Cardiac septum (tissue), 1 donor: ENCODE measurements at places on chromosomes 4 and X. TPM values are rescaled to one million over a fixed set of nuclear protein-coding genes. Genes with fewer than 3 reads are reported as not detected.

- DNase-seq, result no peak
Measured at GRCh38 chr4:55154933-55155332, 29.5 kb upstream of the KDR start.

DNA sequence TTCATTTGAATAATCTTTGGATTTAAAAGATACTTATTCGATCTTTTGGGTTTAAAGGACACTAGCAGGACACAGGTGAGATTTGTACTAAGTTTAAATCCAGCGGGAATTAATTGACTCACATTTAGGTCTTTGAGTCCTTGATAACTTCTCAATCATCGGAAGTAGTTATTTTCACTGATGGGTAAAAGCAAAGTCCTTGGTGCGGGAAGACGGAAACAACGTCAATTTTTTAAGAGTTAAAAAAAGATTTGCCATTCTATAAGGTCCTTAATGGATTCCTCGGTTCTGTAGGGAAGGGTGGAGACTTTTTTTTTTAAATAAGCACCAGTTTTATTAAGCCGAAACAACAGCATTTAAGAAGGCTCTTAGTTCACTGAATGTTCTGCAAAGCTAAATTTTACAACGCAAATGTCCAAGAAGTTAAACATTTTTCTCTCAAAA lies 2.9 kb downstream of the TMSB4X start:
- no peak for DNase-seq

- DNase-seq, result no peak
Measured at GRCh38 chr4:3489451-3489962, 26.4 kb downstream of the DOK7 start.

DNA sequence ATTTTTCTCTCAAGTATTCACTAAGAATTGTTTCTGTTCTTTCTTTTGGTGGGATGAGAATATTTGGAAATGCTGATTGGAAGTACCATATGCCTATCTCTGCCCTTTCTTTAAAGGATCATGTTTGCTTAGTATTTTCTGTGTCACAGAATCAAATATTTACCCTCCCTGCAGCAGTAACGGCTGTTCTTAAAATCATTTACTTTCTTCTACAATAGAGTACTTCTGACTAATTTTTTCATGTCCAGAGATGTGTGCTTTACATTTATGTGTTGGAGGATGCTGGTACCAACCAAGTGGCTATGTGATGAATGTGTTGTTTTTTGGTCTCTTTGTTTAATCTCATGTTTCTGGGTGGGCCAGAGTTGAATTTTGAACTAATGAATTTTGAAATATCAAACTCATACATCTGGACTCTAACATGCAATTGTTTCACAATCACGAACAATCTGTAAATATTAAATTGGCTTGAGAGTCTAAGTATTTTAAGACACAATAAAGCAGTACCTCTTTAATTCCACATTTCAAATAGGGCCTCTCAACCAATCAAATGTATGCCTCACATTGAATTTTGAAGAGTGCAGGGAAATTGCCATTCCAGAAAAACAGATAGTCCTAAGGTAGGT lies 59.4 kb upstream of the ARSJ start:
- DNase-seq, result no peak

DNA sequence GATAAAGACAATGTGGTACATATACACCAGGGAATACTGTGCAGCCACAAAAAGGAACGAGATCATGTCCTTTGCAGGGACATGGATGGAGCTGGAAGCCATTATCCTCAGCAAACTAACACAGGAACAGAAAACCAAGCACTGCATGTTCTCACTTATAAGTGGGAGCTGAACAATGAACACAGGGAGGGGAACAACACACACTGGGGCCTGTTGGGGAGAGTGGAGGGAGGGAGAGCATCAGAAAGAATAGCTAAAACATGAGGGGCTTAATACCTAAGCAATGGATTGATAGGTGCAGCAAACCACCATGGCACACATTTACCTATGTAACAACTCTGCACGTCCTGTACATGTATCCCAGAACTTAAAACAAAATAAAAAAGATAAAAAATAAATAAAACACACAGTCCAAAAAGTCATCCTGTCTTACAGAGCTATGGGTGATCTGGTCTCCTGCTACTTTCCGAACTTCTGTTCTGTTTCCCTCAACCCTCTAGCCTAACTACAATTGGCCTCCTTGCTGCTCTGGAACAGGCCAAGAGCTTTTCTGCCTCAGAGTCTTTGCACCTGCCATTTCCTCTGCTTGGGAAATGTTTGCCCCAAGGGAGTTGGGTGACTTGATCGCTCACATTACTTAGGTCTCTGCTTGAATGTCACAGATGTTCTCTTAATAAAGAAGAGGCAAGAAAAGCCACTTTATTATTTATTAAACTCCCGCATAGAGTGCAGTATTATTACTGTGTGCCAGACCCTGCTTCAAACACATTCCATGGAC lies 1.1 kb upstream of the CD38 start:
- DNase-seq, result no peak

DNA sequence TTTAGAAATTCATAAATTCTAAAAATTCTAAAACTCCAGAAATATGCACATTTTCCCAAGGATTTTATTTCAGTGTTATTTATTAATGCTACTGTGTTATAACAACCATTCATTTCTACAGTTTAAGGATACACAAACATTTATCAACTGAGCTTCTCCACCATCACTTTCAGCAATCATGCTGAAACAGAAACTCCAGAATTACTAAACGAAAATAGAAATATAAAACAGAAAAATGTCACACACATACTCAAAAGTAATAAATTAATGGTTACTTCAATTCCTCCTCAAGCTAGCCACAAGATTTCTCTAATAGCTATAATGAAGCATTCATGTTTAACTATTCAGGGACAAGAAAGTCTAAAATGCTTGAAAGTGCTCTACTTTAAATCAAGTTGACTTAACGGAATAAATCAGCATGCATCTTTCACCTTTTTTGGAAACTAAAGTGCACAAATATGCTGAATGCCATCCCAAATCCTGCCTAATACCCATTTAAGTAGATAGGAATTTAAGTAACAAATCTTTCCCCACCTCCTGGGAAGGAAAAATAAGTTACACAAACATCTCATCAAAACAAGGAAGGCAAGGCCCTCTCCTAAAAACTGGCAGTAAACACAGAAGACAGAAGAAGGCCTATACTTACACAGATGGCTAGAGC lies 563 bp downstream of the FAM13A start:
- DNase-seq, result no peak

DNA sequence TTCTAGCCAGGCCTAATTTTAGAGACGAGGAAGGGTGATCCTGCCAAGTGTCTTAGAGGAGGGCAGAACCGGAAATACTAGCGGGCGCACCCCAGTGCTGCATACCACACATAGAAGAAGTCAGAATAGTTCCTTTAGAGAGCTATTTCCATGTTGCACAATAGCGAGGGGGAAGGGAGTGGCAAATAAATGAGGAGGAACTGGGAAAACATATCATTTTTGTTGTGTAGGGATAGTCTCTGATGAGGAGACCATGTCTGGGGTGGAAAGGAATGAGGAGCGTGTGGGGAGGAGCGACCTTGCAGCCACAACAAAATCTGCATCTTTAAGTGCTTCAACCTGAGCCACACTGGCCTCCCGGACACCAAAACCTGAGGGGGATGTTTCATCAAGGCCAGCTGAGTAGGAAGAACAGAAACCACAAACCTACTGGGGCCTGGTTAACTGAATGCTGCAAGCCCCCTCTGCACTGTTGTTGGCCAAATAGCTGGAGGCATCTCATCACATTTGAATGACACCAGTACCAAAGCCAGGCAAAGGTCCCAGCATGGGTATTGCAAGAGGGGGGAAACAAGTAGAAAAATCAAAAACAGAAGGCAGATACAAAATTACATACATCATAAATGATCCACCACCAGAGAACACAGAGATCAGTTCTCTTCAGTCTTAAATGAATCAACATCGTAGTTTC lies 26.7 kb upstream of the C1QTNF7 start:
- no peak for DNase-seq

- DNase-seq, result no peak
Measured at GRCh38 chrX:25125483-25125882, 109.7 kb upstream of the ARX start.

- DNase-seq, result no peak
Measured at GRCh38 chr4:143616771-143617170, 83.7 kb downstream of the FREM3 start.

- no peak for DNase-seq
Measured at GRCh38 chr4:64407000-64407399, 2.2 kb downstream of the TECRL start.

DNA sequence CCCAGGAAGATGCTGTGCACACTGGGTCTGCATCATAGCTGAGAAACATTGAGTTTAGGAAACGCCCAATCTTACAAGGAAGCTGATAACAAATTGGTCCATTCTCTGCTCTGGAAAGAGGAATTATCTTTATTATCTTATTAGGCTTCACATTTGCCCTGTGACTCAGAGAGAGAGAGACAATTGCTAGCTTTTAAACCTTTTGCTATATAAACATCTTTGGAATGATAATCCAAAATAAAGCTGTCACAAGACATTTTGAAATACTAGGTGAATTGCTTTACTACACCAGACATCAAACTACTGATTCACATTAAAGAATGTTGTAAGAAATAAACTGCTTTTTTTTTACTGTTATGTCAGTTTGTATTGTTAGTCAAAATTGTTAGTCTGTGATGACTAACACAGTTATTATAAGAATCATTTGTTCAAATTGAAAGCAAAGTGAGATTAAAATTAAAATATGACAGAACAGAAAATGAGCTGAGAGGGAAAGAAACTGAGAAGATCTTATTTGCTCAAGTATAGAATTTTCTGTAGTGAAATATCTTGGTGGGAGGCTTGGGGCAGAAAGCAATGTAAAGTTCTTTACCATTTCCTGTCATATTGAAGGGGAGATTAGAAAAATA lies 765.4 kb upstream of the PCDH10 start:
- no peak for DNase-seq

GRCh38 chrX:22395372-22395771 lies 122.7 kb downstream of the CBLL2 start:
- no peak for DNase-seq

- DNase-seq, result no peak
Measured at GRCh38 chr4:48636911-48637310, 143.2 kb downstream of the FRYL start.

DNA sequence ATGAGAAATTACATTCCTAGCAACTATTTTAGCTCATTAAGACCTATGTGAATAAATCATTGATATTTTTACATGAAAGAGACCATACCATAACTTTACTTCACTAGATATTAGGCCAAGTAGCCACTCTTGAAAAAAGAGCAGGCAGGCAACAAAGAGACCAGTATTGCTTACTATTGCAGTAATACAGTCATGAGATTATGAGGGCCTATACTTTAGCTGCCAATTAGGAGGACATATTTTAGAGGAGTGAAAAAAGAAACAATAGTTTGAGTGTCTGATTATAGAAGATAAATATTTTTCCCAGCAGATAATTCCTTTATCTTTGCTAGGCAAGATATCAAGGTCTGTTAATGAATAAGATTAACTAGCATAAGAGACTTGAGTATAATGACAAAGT lies 739.0 kb downstream of the GRID2 start:
- DNase-seq, result no peak

DNA sequence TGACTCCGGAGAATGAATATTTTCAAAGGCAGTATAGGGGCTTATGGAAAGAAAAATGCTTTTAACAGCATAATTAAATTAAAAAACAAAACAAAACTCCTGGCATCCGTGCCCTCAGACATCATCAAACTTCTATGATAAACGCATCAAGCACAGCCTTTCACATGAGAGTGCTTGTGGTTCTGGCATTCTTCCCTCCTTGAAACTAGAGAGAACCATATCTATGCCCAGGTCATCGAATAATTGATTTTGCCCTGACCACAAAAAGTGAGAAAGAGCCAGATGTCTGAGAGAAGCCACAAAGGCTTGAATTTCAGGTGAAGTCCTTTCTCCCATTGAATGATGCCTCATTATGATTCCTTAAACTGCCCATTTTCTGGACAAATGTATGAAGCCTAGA lies 286.8 kb downstream of the CBLL2 start:
- DNase-seq, result no peak

DNA sequence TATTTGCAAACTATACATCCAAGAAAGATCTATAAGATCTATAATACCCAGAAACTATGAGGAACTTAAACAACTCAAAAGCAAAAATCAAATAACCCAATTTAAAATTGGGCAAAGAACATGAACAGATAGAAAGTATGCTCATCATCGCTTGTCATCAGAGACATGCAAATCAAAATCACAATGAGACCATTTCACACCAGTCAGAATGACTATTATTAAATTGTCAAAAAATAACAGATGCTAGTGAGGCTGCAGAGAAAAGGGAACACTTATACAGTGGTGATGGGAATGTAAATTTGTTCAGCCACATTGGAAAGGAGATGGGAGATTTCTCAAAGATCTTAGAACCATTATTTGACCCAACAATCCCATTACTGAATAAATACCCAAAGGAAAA lies 1451.7 kb upstream of the ADGRL3 start:
- DNase-seq, result no peak

DNA sequence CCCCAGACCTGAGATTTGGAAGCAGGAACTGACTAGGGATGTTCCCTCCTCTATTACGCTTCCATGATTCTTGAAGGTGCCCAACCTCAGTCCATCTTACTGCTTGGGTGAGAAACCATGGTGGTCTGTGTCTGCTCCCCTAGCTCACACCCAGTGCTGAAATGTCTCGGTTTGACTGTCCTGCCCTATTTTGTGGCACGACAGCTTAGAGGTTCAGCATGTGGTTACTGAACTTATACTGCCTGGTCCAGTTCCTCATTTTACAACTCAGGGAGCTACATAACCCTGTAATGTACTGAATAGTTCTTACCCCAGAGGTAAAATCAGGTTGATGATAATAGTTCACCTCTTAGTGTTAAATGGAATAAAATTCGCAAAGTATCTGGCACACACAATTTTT lies 203.1 kb downstream of the RBM46 start:
- DNase-seq, result no peak

Gene ADAM29
- not detected for total RNA-seq

Gene CXCL10
- total RNA-seq, result 2.3 TPM

Gene TDO2
- total RNA-seq, result 0.13 TPM

Gene ATOH1
- total RNA-seq, result not detected

Gene ASMT
- total RNA-seq, result not detected

Gene GRID2
- total RNA-seq, result 0.24 TPM

Gene NOX1
- total RNA-seq, result not detected

Gene NKX1-1
- total RNA-seq, result not detected
